ENCODE measurements at places on chromosomes 5 and 9.

DNA sequence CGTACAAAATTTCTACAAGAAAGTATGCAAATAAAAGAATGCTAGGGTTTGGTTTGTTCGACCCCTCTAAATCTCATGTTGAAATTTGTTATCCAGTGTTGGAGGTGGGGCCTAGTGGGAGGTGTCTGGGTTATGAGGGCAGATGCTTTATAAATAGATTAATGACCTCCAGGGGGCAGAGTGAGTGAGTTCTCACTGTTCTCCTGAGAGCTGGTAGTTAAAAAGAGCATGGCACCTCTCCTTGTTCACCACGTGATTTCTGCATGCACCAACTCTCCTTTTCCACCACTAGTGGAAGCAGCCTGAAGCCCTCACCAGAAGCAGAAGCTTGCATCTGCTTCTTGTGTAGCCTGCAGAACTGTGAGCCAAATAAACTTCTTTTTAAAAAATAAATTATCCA is 50.4 kb upstream of the FAM170A start:
- peak; percentile 27 for DNase-seq

- DNase-seq = no peak
Observed at GRCh38 chr5:42579320-42579719, 156.1 kb downstream of the GHR start.

- DNase-seq = no peak
Observed at GRCh38 chr5:10797261-10797660, 36.2 kb upstream of the DAP start.

DNA sequence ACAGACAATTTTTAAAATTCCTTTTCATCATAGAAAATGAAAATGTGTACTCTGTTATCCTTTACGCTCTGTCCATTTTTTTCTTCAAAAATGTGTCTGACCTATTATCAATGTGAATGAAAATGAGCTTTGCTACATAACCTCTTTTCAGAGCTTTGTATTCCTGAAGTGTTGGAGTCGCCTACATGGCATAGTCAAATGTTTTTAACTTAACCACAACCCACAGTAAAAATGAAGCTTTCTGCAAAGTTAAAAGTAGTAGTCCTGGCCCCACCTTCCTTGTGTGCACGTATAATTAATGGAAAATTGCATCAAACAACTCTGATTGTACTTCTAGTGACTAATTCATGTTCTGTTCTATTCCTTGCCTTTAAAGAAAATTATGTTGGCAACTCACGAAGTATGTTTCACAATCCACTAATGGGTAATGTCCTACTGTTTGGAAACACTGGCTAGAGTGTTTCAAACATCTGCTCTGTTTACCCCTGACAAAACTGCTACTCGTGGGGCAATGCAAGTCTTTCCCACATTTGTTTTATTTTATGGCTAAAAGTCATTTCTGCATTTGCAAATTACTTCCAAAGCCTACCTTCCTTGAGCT is 18.6 kb upstream of the PSAT1 start:
- DNase-seq = no peak

DNA sequence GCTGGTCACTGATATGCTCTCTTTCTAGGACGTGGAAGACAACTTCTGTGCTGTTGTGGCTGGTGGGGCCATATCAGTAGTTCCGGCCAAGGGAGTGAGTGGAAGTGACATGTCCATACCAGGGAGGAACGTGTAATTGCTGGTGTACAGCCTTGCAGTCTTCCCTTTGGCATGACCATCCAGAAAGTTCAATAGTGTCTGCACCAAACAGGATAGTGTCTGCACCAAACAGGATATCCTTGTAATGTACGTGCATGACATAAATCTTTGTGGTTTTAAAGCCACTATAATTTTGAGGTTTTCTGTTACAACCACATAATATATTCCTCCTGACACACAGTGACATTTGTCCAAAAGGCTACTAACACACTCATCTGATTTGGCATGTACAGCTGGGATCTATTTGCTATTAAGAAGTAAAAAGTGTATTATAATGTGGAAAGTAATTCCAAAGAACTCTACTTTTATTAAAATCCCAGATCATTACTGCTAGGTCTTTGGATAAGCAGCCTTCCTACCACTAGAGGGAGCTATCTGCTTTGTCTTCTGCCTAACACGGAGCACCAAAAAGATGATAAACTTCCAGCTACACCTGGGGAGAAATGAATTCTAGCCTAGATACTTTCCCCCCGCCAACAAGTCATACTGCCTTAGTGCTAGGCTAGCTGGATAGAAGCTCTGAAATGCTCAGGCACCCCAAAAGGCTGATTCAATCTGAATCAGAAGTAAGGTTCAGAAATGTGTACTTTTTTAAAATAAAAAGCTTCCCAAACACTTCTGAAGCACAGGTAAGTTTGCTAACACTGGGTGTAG is 52.7 kb downstream of the RNF145 start:
- peak; percentile 62 for DNase-seq

- DNase-seq = no peak
Observed at GRCh38 chr9:21381448-21382339, 3.5 kb downstream of the IFNA2 start.

- peak; percentile 39 for DNase-seq
Observed at GRCh38 chr9:116000748-116001329, 152.8 kb upstream of the PAPPA start.

GRCh38 chr5:151134228-151134627 is 23.4 kb downstream of the ANXA6 start:
- no peak for DNase-seq

DNA sequence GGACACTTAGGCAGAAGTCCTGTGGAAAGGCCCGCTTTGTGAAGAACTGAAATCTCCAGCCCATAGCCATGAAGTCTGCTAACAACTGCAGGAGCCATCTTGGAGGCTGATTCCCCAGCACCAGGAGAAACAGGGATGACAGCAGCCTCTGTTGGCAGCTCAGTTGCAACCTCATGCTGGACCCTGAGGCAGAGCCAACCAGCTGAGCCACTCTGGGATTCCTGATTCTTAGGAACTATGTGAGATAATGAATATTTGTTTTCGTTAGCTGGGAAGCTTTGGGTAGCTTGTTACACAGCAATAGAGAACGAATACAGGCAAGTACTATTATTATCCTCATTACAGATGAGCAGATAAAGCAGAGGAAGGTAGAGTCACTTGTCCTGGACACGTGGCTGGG is 210.5 kb upstream of the ANKH start:
- no peak for DNase-seq

DNA sequence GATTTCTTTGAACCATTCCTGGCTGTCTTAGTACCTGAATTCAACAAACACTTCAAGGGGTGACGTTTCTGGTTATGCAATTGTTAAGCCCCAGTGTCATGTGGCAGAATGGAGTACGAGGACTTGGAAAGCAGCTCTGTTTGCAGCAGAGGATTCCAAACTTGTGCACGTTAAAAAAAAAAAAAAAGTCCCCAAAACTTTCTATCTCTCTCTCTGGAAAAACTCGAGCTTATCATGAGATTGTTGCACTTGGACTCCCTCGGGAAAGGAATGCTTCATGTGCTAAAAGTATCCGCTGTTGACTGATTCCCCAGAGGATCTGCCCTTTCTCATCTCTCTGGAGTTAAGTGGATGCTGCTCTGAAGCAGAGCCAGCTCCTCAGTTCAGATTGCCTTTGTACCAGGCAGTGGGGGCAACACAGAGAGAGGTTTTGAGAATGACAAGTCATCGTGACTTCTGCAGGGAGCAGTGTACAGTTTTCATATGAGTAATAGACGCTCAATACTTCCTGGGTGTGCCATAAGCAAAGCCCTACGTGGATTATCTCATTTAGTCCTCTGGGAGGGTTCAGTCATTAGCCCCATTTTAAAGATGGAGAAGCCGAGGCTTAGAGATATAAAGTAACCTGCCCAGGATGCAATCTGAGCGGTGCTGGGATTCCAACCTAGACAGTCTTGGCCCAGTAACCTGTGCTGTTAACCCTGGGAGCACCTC is 28.1 kb downstream of the TMOD1 start:
- no peak for DNase-seq

- no peak for DNase-seq
Observed at GRCh38 chr9:129954868-129955550, 88.0 kb downstream of the FNBP1 start.

- no peak for DNase-seq
Observed at GRCh38 chr9:133735415-133735775, 2.8 kb downstream of the SARDH start.

DNA sequence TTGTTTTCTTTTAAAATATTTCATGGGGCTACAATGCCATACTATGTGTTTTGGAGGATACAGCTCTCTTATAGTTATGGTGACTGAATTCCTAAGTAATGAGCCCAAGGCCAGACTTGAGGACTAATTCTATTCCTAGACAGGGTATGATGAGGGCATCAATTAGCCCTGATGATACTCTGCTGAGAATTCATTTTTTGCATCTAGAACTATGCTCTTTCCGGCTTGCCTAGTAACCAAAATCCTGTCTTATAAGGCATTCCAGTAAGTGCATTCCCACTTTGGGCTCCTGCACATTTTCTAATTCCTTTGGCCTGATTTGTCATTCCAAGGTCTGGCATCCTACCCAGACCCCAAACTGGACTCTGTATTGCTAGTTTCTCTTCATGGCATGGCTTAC is 62.4 kb downstream of the MAT2B start:
- no peak for DNase-seq

- DNase-seq = no peak
Observed at GRCh38 chr5:64308135-64308534, 142.5 kb downstream of the RNF180 start.

GRCh38 chr9:136799854-136800657 is 3.9 kb downstream of the CCDC183 start:
- peak; percentile 78 for DNase-seq

DNA sequence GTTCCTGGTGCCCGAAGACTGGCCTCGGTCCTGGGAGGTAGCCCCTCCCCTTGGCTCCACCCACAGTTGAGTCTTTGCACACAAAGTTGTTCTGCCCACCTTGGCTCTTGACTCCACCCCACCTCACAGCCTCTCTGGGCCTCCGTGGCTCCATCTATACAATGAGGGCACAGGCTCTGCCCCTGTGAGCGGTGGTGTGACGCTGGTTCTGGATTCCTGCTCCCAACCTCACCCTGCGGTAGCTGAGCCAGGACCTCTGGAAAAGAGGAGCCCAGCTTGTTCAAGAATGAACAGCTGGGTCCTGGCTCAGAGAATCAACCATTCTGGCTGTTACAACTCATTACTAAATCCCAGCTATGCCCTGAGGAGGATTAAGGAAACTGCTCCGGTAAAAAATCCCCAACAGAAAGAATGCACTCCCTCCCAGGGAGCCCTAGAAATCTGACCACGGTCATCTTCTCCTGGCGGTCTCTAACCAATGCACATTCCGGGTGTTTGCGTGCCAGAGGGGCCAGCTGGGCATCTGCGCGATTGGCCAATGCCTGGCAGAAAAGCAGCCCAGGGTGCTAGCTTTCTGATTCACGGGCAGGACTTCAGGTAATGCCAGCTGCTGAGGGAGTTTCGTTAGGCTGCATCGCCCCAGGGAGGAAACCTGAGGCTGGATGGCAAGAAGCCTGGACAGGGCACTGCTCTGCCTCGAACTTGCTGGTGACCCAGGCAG is 9.9 kb upstream of the GRHPR start:
- peak; percentile 53 for DNase-seq

DNA sequence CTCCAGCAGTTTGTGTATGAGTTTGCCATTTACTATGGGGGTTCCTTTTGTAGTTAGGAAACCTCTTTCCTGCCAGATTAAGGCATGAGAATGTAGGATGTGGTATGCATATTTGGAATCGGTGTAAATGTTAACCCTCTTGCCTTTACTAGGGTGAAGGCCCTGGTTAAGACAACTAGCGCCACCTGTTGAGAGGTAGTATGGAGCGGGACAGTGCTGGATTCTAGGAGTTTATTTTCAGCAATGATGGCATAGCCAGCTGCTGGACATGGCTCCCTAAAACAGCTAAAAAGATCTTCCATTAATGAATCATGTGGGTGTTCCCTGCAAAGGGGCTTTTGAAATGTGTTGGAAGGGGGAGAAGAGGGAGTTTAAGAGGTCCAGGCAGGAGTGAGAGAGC is 30.7 kb upstream of the GPX3 start:
- no peak for DNase-seq

DNA sequence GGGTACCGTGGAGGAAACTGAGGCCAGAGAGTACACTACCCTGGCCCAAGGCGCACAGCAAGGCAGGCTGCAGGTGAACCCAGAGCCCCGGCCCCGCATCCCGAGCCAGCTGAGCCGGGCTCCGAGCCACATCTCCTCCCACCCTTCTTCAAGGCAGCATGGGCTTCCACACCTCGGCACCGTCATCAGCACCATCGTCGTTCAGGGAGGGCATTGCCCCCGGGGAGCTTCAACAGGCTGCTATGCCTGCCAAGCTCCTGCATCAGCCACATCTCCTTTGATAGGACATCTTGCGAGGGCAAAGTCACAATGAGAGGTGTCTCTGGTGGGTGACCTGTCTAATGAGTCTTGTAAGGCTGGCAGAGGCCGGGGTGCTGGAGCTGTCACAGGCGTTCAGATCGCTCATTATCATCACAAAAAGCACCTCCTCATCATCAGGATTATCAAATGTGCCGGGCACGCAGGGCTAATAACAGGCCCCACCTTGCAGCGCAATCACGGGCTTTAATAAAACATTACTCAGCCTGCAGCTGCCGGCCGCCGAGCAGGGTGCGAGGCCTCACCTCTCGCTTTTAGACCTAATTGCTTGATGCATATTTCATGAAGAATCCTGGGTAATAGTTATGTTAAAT is 20.0 kb upstream of the SLC25A51 start:
- DNase-seq = no peak

DNA sequence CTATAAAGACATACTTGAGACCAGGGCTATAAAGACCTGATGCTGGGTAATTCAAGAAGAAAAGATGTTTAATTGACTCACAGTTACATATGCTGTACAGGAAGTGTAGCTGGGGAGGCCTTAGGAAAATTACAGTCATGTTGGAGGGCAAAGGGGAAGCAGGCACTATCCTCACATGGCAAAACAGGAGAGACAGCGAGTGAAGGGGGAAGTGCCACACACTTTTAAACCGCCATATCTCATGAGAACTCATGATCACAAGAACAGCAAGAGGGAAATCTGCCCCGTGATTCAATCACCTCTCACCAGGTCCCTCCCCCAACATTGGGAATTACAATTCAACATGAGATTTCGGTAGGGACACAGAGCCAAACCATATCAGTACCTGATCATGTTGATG is 89.9 kb upstream of the ADAMTSL1 start:
- no peak for DNase-seq

DNA sequence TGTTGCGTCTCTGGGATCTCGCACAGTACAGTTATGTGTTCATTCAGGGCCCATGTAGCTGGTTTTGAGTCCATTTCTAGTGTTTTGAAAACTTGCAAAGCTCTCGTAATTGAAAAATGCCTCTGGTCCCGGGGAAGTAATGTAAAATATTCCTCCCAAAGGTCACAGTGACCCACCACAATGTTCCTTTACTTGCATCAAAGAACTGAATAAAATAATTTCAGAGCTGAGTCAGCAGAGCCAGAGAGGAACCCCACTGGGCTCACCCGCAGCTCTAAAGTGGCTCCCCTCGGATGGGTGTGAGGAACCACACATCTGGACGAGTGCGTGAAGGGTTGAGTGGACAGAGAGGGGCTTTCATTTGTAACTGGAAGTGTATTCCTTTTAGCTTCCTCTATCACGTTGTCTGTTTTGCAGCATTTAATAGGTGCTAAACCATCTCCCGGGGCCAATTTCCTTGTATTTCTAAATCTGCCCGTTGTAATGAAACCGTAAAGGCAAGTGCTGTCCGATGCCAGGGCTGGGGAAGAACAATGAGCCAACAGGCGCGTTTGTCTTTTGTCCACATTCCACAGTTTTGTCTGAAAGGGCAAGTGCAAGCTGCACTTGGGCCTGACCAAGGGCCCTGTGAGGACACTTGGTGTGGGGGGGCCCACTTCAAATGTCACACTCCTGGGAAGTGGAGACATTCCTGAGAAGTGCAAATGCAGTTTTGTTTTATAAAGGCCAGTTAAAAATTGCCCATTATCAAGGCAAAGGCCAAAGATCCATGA is 29.9 kb downstream of the COL5A1 start:
- no peak for DNase-seq
